Melanocyte of skin (primary cell): ENCODE measurements at places on chromosomes 1 and 21. TPM values are rescaled to one million over a fixed set of nuclear protein-coding genes. Genes with fewer than 3 reads are reported as not detected.

OSBPL9 gene
- 152 and 163 TPM in 2 replicates for total RNA-seq

RPS8 gene
- 709 and 1,202 TPM in 2 replicates for total RNA-seq

FOXD3 gene
- 15.1 and 15.3 TPM in 2 replicates for total RNA-seq

WDR64 gene
- not detected in 2 replicates for total RNA-seq

CYP4A11 gene
- not detected in 2 replicates for total RNA-seq

LRRC39 gene
- total RNA-seq: 0.69 and 0.73 TPM in 2 replicates

TRIM45 gene
- total RNA-seq: 1.3 and 2.3 TPM in 2 replicates

CFAP74 gene
- not detected in 2 replicates for total RNA-seq

FAM72D gene
- 0.34 and 0.73 TPM in 2 replicates for total RNA-seq

TSSK3 gene
- 0.34 and 0.73 TPM in 2 replicates for total RNA-seq

RHBG gene
- not detected in 2 replicates for total RNA-seq

RAD54L gene
- 3.6 and 4.5 TPM in 2 replicates for total RNA-seq
